ENCODE measurements at places on chromosomes 11 and 22.

GRCh38 chr22:29842740-29843139 lies 4.7 kb upstream of the ASCC2 start:
- no peak for DNase-seq
- no peaks in the 10 kb centered on the region for H3K27me3 ChIP-seq
- no peak overlapping the region for H3K27ac ChIP-seq
- H3K4me1 ChIP-seq: no peaks in the 10 kb centered on the region

DNA sequence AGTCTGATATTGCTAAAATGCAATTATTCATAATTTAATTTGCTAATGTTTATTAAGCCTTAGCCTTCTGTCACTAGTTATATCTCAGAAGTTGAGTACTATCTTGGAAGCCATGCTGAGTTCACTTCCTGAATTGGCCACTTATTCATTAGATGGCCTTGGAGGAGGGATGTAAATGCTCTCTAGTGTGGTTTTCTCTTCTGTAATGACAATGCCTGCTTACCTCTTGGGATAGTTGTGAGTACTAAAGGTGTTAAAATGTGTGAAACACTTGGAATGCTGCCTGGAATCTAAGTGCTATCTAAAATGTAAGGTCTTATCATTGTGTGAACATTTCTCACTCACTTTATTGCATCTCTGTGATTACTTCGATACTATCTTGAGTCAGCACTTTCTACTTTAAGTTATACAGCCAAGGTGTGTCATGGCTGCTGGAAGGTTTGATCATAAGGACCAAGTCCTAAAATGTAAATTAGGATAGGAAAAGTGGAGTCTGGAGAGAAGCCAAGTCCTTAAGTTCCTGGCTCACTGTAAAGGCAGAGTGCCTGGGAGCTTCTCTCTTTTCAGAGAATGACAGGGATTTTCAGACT lies 12.4 kb downstream of the GLYATL2 start:
- no peaks in the 10 kb centered on the region for H3K4me1 ChIP-seq
- H3K36me3 ChIP-seq: no peaks in the 10 kb centered on the region
- H3K4me3 ChIP-seq: no peak overlapping the region
- no peak overlapping the region for H3K27ac ChIP-seq

GRCh38 chr11:33633251-33634003 lies 67.2 kb downstream of the C11orf91 start:
- no peaks in the 10 kb centered on the region for H3K27me3 ChIP-seq
- no peak overlapping the region for H3K4me3 ChIP-seq
- no peaks in the 10 kb centered on the region for H3K4me1 ChIP-seq
- DNase-seq: peak; percentile 43
- H3K27ac ChIP-seq: no peak overlapping the region
- no peaks in the 10 kb centered on the region for H3K36me3 ChIP-seq

DNA sequence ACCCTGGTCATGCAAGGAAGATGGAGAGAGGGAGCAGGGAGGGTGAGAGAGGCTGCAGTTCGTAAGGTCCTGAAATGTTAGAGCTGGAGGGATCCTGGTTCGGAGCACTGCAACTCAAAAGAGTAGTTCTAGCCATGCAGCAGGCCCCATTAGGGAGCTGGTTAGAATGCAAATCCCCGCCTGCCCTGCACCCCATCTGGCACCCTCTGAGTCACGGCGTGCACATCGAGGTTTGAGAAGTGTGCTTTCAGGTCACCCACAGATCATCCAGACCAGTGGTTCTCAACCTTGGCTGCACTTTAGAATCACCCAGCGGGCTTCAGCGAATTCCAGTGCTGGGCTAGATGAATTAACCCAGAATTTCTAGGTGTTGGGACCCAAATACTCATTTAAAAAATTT lies 48.2 kb downstream of the ST3GAL4 start:
- H3K27ac ChIP-seq: no peak overlapping the region
- DNase-seq: no peak
- no peaks in the 10 kb centered on the region for H3K4me1 ChIP-seq

GRCh38 chr22:37176464-37177061 lies 11.5 kb downstream of the C1QTNF6 start:
- H3K36me3 ChIP-seq: no peaks in the 10 kb centered on the region
- H3K4me3 ChIP-seq: no peak overlapping the region
- peak overlapping the region; percentile 39 for H3K27ac ChIP-seq
- DNase-seq: peak; percentile 38

DNA sequence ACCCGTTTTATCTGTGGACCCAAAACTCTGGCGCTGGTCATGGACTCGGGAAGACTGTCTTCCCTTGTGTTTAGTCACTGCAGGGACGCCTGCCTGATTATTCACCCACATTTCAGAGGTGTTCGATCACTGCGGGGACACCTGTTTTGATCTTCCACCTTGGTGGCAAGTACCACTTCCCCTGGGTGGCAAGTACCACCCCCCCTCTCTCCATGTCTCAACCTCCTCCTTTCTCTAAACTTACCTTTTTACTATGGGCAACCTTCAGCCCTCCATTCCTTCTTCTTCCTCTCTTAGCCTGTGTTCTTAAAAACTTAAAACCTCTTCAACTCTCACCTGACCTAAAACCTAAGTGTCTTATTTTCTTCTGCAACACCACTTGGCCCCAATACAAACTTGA lies 1.9 kb upstream of the NDUFC2 start:
- no peak overlapping the region for H3K4me3 ChIP-seq
- DNase-seq: no peak
- no peaks in the 10 kb centered on the region for H3K36me3 ChIP-seq
- H3K27ac ChIP-seq: no peak overlapping the region
- H3K27me3 ChIP-seq: no peaks in the 10 kb centered on the region
- H3K4me1 ChIP-seq: peaks cover 10% of the 10 kb centered on the region

DNA sequence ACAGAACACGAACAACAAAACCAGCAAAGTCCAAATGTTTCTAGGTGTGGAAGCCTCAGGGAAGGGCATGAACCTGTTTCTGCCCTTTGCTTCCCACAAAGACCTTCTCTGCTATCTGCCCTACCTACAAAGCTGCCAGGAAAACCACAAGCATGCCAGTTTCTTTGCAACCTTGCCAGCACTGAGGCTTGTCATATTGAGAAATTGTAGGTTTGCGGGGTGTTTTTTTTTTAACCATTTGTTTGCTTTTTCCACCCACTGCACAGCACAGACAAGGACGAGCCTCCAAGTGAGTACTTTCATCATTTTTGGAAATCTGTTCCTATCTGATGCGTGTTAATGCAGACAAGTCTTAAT lies 12.8 kb downstream of the PARVG start:
- no peak for DNase-seq
- no peaks in the 10 kb centered on the region for H3K36me3 ChIP-seq
- H3K4me1 ChIP-seq: no peaks in the 10 kb centered on the region
- no peaks in the 10 kb centered on the region for H3K27me3 ChIP-seq

GRCh38 chr22:17946662-17947367 lies 77.5 kb downstream of the MICAL3 start:
- H3K4me3 ChIP-seq: no peak overlapping the region
- H3K4me1 ChIP-seq: no peaks in the 10 kb centered on the region
- no peak overlapping the region for H3K27ac ChIP-seq
- H3K27me3 ChIP-seq: no peaks in the 10 kb centered on the region
- DNase-seq: no peak

- DNase-seq: no peak
- no peaks in the 10 kb centered on the region for H3K27me3 ChIP-seq
Observed at GRCh38 chr11:31863170-31863832, 52.2 kb upstream of the PAX6 start.

- H3K27ac ChIP-seq: no peak overlapping the region
- DNase-seq: no peak
- H3K36me3 ChIP-seq: no peaks in the 10 kb centered on the region
- no peaks in the 10 kb centered on the region for H3K4me1 ChIP-seq
- H3K4me3 ChIP-seq: no peak overlapping the region
Observed at GRCh38 chr11:132037467-132037862, 667.0 kb downstream of the NTM start.

- H3K27me3 ChIP-seq: no peaks in the 10 kb centered on the region
- peaks cover 15% of the 10 kb centered on the region for H3K36me3 ChIP-seq
- H3K4me1 ChIP-seq: no peaks in the 10 kb centered on the region
- DNase-seq: no peak
- H3K27ac ChIP-seq: no peak overlapping the region
Observed at GRCh38 chr22:19039796-19040280, 82.4 kb downstream of the DGCR2 start.

- DNase-seq: no peak
- H3K4me1 ChIP-seq: no peaks in the 10 kb centered on the region
- H3K27me3 ChIP-seq: no peaks in the 10 kb centered on the region
- no peak overlapping the region for H3K27ac ChIP-seq
- H3K4me3 ChIP-seq: no peak overlapping the region
- H3K36me3 ChIP-seq: no peaks in the 10 kb centered on the region
Observed at GRCh38 chr11:104534278-104534677, 364.0 kb downstream of the CASP12 start.

GRCh38 chr11:109747839-109748238 lies 325.8 kb downstream of the C11orf87 start:
- H3K4me1 ChIP-seq: no peaks in the 10 kb centered on the region
- no peak for DNase-seq
- H3K27me3 ChIP-seq: no peaks in the 10 kb centered on the region
- no peaks in the 10 kb centered on the region for H3K36me3 ChIP-seq

DNA sequence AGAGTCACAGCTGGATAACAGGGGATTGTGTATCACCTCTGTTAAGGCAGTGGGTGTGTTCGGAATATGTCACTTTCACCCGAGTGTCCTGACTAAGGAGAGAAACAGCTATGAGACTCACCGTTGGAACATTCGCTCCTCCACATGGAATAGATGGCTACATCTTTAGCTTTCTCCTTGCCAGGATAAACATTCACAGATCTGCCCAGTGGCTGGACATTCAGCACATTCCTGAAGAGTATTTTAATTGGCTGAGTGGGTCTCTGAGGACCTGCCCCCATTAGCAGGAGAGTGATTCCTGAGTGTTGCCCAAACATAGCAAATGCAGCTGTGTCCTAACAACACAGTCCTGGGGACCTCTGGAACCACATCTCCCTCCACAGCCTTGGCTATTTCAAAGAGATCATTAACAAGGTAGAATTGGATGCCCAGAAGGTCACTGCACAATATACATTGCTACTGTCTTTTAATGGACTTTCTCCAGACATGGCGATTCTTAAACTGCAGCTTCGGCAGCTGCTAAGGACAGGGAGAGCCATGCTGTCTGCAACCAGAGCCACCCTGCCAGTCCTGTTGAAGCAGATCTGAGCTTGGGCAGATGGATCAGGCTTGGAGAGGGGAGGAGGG lies 435.0 kb upstream of the CADM1 start:
- DNase-seq: no peak
- H3K27ac ChIP-seq: no peak overlapping the region
- no peaks in the 10 kb centered on the region for H3K36me3 ChIP-seq
- no peaks in the 10 kb centered on the region for H3K4me1 ChIP-seq
- H3K4me3 ChIP-seq: no peak overlapping the region

GRCh38 chr11:67564230-67564629 lies 19.4 kb upstream of the GSTP1 start:
- peaks cover 2% of the 10 kb centered on the region for H3K4me1 ChIP-seq
- H3K27ac ChIP-seq: no peak overlapping the region
- no peak overlapping the region for H3K4me3 ChIP-seq
- no peaks in the 10 kb centered on the region for H3K36me3 ChIP-seq
- DNase-seq: no peak
- no peaks in the 10 kb centered on the region for H3K27me3 ChIP-seq

DNA sequence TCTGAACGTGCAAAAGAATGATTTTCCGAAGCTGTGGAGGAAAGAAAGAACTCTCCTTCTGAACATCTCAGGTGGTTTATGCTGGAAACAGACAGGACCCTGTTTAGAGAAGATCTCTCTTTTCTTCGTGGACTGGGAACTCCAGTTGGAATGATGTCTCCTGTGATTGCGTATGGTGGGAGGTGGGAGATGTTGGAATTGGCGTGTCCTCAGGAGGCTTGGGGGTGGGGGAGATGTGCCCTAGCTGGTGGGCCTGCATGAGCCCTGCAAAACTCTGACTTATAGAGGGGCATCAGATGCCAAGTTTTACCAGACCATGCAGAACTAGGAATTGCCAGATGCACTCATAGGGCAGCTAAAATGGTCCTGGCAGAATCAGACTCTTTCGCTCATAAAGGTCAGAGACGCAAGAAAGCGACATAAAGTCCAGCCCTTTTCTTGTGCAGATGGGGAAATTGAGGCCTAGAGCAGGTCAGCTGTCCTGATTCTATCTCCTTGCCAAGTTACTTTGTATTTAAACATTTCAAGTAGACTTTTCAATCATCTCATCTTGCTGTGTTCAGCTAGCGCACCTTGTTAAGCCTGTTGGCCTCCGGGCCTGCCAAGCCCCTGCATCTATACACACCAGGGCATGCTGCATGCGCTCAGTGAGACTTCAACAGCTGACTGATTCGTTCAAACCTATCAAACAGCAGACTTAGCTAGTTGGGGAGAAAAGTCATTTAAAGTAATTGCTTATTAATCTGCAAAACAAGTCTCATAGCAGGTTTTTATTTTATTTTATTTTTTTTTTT lies 34.2 kb upstream of the EHF start:
- no peaks in the 10 kb centered on the region for H3K36me3 ChIP-seq
- no peak for DNase-seq
- no peak overlapping the region for H3K27ac ChIP-seq
- H3K27me3 ChIP-seq: no peaks in the 10 kb centered on the region

DNA sequence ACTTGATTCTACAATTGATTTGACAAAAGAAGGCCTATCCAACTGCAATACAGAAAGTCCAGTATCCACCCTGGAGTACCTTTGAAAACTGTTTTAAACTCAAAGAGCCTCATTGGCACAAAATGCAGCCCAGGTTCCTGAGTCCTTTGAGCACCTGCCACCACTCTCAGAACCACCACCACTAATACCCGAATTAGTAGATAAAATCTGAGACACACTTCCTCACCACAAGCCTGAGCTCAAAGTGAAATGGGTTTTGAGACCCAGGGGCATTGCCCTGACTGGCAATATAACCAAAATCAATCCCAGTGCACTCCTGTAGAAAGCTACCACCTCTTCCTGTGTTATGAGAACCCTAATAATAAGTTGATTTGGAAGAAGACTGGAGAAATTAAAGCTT lies 215.7 kb downstream of the CSNK2A3 start:
- no peaks in the 10 kb centered on the region for H3K4me1 ChIP-seq
- H3K4me3 ChIP-seq: no peak overlapping the region
- no peaks in the 10 kb centered on the region for H3K36me3 ChIP-seq
- H3K27ac ChIP-seq: no peak overlapping the region
- no peaks in the 10 kb centered on the region for H3K27me3 ChIP-seq

- H3K27ac ChIP-seq: no peak overlapping the region
- no peaks in the 10 kb centered on the region for H3K27me3 ChIP-seq
- no peak overlapping the region for H3K4me3 ChIP-seq
- no peak for DNase-seq
Observed at GRCh38 chr11:61142424-61142823, 18.8 kb downstream of the VPS37C start.

- no peaks in the 10 kb centered on the region for H3K27me3 ChIP-seq
- no peak overlapping the region for H3K4me3 ChIP-seq
- H3K36me3 ChIP-seq: no peaks in the 10 kb centered on the region
- peaks cover 53% of the 10 kb centered on the region for H3K4me1 ChIP-seq
Observed at GRCh38 chr11:72764503-72764902, 12.3 kb upstream of the ARAP1 start.

DNA sequence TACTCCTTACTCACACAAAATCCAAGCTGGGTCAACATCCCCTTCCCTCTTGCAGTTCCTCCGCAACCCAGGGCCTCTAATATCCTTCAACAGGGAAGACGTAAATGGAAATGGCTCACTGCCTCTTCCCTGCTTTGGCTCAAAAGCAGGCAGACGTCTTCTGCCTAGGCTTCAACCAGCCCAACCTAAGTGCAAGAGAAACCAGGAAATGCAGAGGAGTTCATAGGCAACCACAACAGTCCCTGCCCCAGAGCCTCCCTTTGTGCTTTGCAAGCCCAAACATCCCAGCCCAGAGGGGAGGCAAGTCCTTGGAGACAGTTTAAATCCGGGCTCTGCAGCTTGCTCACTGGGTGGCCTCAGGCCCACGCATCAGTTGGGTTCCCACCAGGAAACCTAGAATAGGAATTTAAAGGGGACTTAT lies 33.3 kb downstream of the CD6 start:
- H3K27me3 ChIP-seq: peaks cover 21% of the 10 kb centered on the region
- no peaks in the 10 kb centered on the region for H3K36me3 ChIP-seq
- peak overlapping the region; percentile 37 for H3K27ac ChIP-seq
- H3K4me3 ChIP-seq: no peak overlapping the region
